ENCODE measurements at places on chromosomes 6 and 20. TPM values are rescaled to one million over a fixed set of nuclear protein-coding genes. Genes with fewer than 3 reads are reported as not detected.

DNA sequence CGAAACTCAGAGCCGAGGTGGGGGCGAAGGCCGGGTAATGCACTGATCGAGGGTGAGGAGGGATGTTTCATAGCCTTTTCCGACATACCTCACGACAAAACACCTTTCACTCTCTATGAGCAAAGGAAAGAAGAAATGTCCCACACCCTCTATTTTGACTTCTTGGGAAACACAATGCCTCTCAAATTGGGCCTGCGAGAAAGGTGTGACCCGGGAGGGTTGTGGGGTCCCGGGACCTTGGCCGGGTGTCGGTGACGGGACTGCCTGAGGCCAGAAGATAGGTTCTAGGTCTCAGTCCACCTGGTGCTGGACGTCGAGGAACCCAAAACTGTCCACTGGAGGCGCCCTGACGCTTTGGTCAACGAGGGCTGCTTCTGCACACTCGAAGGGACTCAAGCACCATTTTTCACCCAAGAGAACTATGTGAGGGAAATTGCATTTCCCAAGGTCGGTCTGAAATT lies 41.1 kb upstream of the OSTM1 start:
- peak; percentile 66 for DNase-seq

DNA sequence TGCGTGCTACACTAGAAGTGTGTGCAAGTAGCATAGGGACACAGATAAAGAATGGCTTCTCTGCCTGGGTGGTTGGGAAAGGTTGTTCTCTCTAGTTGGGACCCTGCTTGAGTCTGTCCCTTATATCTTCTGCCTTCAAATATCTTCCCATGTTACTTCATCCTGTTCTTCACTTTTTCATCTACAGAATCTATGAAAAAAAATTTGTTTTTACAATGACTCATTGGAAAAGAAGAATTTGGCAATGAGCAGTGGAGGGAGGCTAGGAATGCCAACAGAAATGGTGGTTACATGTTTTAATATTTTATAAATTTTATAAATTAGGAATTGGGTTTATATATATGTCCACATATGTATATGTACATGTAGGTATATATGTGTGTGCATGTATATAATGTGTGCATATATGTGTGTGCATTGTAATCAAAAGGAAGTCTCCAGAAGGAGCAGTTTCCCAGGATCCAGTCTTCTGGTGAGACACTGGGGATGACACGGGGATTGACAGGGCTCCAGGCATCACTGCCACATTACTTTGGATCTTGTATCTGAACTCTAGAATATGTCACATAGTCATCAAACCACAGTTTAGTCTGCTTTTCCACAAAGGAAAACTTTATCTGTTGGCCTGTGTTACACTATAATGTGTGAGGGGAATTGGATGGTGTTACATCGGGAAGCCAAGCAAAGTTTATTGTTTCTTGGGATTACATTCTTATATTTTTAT lies 75.3 kb upstream of the RIPOR2 start:
- DNase-seq, result no peak

GRCh38 chr6:139940741-139941729 lies 566.6 kb upstream of the CITED2 start:
- DNase-seq, result no peak

- no peak for DNase-seq
Observed at GRCh38 chr6:167676666-167677421, 149.9 kb upstream of the AFDN start.

- no peak for DNase-seq
Observed at GRCh38 chr6:34273242-34273805, 24.5 kb upstream of the SMIM29 start.

- DNase-seq, result no peak
Observed at GRCh38 chr20:62773845-62774714, 22.2 kb upstream of the MRGBP start.

DNA sequence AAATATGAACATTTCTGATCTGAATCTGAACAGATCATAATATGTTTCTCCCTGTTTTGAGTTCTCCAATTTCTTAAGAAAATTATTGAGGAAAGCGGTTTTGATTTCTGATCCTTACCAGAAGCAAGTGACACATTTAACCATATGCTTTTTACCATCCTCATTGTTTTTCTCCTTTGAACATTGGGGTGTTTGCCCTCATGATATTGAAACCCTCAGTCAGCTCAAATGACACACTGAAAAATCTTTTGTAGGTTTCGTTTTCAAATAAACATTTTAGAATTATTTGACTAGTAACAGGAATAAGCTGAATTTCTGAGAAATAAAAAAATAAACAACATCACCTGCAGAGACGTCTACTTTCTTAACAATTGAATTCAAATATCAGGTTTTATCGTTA lies 252.1 kb downstream of the DOK5 start:
- no peak for DNase-seq

- no peak for DNase-seq
Observed at GRCh38 chr6:135938576-135939207, 87.2 kb downstream of the PDE7B start.

DNA sequence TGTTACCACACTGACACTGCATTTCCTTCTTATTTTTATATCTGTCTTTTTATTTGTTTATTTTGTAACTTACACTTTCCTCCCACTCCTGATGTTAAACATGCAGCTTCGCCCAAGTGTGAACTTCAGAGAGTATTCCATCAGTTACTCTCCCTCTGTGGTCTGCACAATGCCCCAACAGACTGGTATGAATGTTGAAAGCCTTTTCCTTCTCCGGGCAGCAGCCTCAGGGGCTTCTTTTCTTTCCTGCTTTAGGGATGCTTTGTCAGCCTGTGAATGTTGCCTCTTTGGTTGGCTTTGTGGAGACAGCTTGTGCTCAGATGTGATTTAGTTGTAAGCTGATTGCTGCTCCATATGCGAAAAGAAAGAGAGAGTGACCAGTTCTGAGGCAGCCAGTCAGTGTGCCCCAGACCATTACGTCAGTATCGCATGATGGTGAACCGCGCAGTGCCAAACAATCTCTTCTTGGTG lies 44.0 kb downstream of the SMPDL3A start:
- no peak for DNase-seq

DNA sequence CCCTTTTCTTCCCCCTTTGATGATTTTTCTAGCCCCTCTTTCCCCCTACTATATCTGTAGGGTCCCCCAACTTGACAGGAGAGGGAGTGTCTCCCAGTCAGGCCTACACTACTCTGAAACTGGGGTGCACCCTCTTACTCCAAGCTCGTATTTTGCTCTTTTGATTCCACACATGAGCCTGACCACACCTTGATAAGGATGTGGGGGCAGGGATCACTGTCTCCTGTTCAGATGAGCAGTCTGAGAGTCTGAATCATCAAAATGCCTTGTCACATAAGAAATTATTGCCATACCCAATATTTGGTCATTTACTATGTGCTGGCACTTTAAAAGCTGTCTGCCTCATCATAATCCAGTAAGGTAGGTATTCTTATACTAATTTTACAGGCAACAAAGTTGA lies 15.9 kb downstream of the PNPLA1 start:
- no peak for DNase-seq

- DNase-seq, result no peak
Observed at GRCh38 chr6:159941286-159942113, 27.4 kb upstream of the IGF2R start.

DNA sequence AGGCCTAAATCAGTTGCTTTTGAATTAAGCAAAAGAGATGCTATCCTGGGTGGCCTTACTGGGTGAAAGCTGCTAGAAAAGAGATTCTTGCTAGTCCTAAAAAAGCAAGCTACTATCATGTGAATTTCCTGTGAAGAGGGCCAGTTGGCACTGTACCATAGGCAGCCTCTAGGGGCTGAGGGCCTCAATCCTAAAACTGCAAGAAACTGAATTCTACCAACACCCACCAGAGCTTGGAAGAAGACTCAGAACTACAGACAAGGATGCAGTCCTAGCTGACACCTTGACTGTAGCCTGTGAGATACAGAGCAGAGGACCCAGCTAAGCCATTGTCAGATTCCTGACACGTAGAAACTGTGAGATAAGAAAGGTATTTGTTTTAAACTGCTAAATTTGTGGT lies 24.5 kb downstream of the CLIC5 start:
- DNase-seq, result no peak

GRCh38 chr6:3329393-3330051 lies 70.8 kb downstream of the PSMG4 start:
- DNase-seq, result no peak

DNA sequence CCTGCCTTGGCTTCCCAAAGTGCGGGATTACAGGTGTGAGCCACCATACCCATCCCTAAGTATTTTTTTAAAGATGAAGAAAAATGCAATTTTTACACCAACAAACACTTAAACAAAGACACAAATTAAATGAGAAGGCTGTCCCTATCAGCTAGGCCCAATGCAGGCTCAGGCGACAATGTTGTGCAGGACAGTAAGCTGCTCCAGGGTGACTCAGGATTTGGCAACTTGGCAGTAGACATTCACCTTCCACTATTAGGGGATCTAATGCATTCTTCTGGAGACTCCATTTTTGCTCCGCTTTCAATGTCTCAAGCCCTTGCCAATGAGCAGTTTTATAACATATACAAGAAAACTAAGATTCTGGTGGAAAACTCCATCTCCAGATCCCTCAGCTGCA lies 19.7 kb downstream of the NDRG3 start:
- no peak for DNase-seq

Gene DACT2
- polyA plus RNA-seq, result 4.8 TPM

Gene RPS6KA2
- polyA plus RNA-seq, result 12.3 TPM

Gene SLC35D3
- not detected for polyA plus RNA-seq

Gene GHRH
- not detected for polyA plus RNA-seq

Gene IL17A
- polyA plus RNA-seq, result not detected

Gene SLC44A4
- 37.4 TPM for polyA plus RNA-seq
